ENCODE measurements at places on chromosomes 3 and 15. TPM values are rescaled to one million over a fixed set of nuclear protein-coding genes. Genes with fewer than 3 reads are reported as not detected.

SLC22A14 gene
- not detected for total RNA-seq

MGA gene
- total RNA-seq = 68.1 TPM

KBTBD8 gene
- 79.9 TPM for total RNA-seq

WNT7A gene
- not detected for total RNA-seq

GRCh38 chr3:114380233-114380651, 86.4 kb downstream of the TIGIT start:
- no peak for DNase-seq

- no peak for DNase-seq
These were observed 59.8 kb downstream of the FAM174B start for GRCh38 chr15:92595506-92596381.

DNA sequence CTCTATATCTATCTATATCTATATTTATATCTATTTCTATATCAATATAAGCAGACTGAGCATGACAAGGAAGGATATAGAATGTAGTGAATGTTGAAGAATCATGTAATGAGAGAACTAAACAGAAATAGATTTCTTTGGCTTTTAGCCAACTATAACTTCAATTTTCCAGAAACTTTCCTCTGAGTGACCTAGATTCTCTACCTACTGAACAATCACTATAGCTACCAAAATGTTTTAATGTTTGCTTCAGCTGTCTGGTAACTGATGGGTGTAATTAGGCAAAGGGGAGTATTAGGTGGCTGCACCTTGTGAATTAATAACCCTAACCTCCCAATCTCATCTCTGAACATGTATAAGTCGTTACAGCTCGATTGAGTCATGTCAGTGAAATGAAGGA, 76.4 kb upstream of the ROBO1 start:
- no peak for DNase-seq

DNA sequence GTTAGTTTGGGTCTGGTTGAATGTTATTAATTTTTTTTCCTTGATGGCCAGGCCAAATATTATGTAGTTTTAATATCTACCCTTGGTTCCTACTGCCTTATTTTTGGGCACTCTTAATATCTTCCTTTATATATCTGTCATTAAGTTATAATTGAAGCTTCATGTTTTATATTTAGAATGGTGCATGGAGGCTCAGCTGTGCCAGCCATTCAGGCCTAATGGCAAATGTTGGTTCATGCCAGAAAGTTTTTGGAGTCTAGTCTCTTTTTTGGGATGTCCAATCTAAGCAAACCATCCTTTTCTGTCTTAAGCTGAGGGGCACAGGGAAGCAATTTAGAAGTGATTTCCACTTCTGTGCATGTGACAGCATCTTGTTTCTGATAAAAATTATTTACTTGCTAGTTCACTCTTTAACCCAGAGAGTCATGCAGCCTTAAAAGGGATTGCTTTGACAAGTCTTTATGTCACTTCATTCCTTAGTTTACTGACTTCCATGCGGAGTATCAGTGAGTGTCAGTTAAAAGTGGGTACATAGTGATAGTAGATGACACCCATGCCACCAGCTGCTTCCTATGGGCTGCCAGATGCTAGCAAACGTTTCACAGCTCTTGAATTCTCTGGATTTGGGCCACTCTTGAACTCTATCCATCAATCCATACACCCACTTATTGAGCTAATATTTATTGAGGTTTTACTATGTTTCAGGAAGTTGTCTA, 33.0 kb downstream of the MITF start:
- DNase-seq = no peak

GRCh38 chr3:71537211-71537611, 46.3 kb downstream of the FOXP1 start:
- DNase-seq = no peak

- DNase-seq = no peak
These were observed 18.3 kb downstream of the NOX5 start for GRCh38 chr15:69032703-69033373.

DNA sequence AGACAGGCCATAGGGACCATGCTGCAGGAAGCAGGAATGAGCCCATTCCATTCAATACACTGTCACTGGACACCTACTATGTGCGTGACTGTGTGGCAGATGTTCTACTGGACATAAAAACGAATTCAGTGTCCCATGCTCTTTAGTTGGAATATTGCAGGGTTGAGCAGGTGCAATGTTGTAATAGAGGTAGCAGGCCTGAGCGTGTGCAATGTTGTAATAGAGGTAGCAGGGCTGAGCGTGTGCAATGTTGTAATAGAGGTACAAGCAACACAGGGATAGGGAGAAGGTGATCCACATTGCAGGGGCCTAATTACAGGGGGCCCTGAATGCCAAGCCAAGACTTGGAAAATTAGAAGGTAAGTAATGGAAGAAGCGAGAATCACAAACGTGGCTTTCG, 261.4 kb upstream of the HES1 start:
- no peak for DNase-seq

DNA sequence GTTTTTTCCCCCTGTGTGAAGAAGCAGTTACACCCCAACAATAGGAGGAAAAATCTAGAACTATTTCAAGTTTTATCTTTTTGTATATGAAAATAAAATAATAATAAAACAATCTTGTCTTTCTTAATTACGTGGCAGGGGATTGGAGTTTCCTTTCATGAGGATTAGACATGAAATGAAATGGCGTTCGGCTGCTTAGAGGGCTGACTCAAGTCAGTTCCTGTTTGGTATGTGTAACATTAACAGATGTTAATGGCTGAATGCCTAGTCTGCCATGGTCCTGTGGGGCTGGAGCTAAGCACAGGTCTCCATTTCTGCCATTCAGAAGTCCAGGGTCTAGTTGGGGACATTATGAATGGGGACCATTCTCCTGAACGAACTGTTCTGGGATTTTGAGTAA, 3.1 kb upstream of the EXOG start:
- DNase-seq = no peak

GRCh38 chr3:46923559-46924350, 46.2 kb downstream of the PTH1R start:
- DNase-seq = peak; percentile 79
